ENCODE measurements at places on chromosomes 1 and 21. TPM values are rescaled to one million over a fixed set of nuclear protein-coding genes. Genes with fewer than 3 reads are reported as not detected.

The KCNJ6 gene
- 4.3 TPM for total RNA-seq

The AKIRIN1 gene
- total RNA-seq = 44.5 TPM

The FYB2 gene
- total RNA-seq = not detected

The KLF17 gene
- total RNA-seq = 0.43 TPM

The PLA2G2A gene
- not detected for total RNA-seq

The TNFRSF9 gene
- 2.9 TPM for total RNA-seq

The HRNR gene
- total RNA-seq = not detected

The LRIG2 gene
- total RNA-seq = 3.5 TPM
